ENCODE measurements at places on chromosomes 3 and 15.

GRCh38 chr3:27565201-27565852 lies 81.1 kb upstream of the SLC4A7 start:
- no peak for DNase-seq

DNA sequence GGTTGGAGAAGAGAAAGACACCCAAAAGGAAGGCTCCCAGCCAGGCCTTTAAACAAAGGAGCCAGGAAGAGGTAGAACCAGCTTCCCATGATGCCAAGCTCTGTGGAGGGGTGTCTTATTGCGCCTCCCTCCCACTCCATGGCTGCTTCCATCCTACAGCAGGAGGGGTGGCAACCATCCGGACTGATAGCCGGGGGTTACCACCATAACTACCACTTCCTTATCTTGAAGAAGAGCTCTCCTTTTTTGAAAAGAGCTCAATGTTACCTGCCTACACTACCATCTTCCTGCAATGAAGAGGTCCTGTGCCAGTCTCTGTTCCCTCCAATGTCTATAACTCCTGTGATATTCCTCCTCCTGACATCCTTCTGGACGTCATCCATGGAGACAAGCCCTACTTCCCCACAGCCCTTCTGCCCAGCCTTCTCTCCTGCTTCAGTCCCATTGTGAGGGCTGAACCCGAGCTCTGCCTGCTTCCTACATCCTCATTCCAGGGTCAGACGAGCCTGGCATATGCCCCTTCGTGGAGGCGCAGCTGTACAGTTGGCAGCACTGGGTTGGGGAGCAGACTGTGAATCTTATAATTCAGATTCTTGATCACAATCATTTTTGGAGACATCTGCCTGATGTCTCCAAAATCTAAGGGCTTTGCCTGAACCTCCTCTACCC lies 8.5 kb downstream of the CCDC9B start:
- DNase-seq: no peak

DNA sequence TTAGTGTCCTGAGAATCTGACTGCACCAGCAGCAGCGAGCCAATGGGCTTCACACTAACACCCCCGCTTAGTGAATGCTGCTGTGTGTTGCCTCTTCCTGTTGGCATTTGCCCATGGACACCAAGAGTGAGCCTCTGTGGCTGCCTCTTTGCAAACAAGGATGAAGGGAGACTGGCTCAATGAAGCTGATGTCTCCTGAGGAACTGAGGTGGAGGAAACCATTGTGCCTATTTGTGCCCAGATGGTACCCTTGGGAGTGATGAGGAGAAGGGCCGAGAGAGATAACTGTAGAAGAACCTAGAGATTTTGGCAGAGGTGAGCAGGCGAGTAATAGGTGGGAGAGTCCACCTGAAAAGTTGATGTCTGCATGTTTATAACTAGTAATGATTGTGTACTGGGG lies 51.2 kb downstream of the IL20RB start:
- DNase-seq: no peak

- DNase-seq: no peak
These were observed 359 bp downstream of the ARIH1 start for GRCh38 chr15:72474466-72474911.

- peak; percentile 34 for DNase-seq
These were observed 51.6 kb upstream of the CP start for GRCh38 chr3:149273096-149273751.

GRCh38 chr3:35194666-35195065 lies 444.7 kb upstream of the ARPP21 start:
- no peak for DNase-seq

GRCh38 chr15:32119694-32120330 lies 89.5 kb downstream of the CHRNA7 start:
- DNase-seq: no peak

DNA sequence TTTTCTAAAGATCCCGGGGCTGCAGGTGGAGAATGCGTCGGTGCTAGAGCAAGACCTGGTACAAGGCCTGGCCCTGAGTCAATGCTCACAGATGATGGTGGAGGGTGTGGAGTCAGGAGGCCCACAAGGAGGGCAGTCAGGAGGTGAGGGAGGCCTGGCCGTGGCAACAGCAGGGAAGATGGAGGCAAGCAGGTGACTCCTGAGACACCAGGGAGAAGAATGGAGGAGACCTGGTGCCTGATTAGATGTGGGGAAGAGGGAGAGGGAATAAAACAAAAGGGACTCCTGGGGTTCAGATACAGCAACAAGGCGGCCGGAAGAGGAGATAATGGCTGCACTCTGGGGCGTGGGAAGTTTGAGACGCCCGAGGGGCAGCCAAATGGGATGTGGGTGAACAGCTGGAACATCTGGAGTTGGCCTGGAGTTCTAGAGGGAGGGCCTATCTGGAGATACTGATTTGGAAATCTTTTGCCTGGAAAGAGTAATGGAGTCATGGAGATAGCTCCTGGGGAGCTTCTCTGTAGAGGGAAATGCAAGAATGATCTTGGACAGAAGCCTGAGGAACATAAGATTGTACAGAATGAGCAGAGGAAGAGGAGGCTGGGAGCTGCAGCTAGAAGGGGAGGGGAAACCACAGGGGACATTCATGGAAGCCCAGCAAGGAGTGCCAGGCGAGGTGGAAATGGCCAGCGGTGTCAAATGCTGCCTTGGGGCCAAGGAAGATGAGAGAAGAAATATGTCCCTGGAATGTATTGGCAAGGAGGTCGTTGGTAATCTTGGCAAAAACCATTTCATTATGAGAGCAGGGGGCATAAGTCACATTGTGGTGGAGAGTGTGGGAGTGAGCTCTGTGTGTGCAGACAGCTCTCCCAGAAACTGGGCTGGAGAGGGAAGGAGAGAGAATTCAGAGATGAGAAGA lies 67.5 kb upstream of the CORO2B start:
- DNase-seq: no peak

GRCh38 chr3:135057996-135058395 lies 262.9 kb downstream of the EPHB1 start:
- DNase-seq: no peak
